ACHN (cell line): ENCODE measurements at places on chromosomes 11 and 22.

- DNase-seq, result no peak
These were observed 608.6 kb upstream of the KIRREL3 start for GRCh38 chr11:127609025-127609773.

- DNase-seq, result no peak
These were observed 433.5 kb upstream of the FAT3 start for GRCh38 chr11:91791171-91791468.

DNA sequence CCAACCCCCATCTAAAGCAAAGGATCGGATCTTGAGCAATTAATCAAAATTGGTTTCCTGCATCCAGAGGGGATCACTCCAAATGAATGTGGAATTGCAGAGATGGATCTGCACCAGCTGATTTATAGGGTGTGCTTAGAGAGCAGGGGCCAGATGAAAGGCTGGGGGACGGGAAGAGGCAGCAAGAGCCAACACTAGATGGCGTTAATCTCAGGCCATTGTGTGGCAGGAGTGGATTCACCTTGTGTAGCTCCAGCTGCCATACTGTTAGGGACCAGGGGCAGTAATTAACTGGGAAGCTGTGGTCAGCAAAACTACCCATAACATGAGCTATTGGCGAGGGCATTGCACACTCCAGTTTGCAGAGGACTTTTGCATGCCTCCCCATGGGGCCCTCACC lies 35.6 kb downstream of the SERPINH1 start:
- DNase-seq, result peak; percentile 25

DNA sequence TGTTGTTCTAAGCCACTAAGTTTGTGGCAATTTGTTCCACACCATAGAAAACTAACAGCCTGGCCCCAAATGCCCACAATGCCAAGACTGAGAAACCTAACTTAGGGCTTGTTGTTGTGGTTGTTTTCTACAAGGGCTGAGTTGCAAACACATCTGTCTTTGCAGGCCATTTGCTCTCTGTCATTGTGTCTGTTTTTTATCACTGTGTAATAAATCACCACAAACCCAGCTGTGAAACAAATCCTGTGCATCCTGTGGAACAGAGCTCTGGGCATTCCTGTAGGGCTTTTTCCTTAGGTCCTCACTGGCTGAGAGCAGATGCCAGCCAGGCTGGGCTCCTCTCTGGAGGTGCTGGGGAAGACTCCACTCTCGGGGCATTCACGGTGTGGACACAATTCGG lies 15.7 kb upstream of the SYT8 start:
- no peak for DNase-seq

- no peak for DNase-seq
These were observed 11.8 kb upstream of the MIF start for GRCh38 chr22:23882370-23882769.

DNA sequence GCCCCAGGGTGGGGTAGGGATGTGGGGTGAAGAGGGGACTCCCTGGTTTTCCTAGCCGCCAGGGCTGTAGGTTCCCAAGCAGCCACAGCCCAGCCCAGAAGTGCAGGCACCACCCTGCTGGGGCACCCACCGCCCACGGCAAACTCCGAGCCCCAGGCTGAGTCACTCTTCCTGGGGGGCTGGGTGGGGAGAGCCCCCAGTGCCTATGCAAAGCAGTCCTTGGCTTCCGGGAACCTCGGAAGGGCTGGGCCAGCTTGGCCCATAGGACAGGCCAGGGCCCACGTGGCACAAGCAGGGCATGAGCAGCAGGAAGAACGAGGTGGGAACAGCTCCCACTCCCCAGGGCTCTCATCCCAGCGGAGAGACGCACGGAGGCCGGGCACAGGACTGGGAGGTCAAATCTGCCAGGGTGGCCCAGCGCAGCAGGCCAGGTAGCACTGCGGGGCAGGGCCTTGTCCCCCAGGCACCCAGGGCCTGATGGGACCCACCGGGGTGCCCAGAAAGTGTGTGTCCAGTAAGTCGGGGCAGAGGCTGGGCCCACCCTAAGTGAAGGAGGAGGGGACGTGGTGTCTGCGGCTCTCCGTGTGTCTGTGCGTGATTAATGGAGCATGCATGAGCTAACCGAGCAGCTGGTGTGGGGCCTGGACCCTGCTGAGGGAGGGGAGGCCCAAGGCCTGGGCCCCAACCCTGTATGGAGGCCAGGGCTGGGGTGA lies 4.6 kb upstream of the IL17REL start:
- no peak for DNase-seq

GRCh38 chr22:26097840-26098239 lies 71.4 kb upstream of the SEZ6L start:
- no peak for DNase-seq

- DNase-seq, result no peak
These were observed 775.6 kb upstream of the CCDC90B start for GRCh38 chr11:84061726-84062125.

DNA sequence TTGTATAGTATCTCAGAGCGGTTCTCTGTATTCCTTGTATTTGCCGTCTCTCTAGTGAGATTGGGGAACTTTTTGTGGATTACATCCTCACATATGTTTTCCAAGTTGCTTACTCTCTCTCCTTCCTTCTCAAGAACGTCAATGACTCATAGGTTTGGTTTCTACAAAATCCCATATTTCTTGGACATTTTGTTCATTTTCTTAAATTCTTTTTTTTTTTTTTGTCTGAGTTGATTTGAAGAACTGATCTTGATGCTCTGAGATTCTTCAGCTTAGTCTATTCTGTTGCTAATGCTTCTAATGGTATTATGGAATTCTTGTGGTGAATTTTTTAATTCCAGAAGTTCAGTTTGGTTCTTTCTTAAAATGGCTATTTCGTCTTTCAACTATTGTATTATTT lies 28.4 kb upstream of the SLN start:
- no peak for DNase-seq

DNA sequence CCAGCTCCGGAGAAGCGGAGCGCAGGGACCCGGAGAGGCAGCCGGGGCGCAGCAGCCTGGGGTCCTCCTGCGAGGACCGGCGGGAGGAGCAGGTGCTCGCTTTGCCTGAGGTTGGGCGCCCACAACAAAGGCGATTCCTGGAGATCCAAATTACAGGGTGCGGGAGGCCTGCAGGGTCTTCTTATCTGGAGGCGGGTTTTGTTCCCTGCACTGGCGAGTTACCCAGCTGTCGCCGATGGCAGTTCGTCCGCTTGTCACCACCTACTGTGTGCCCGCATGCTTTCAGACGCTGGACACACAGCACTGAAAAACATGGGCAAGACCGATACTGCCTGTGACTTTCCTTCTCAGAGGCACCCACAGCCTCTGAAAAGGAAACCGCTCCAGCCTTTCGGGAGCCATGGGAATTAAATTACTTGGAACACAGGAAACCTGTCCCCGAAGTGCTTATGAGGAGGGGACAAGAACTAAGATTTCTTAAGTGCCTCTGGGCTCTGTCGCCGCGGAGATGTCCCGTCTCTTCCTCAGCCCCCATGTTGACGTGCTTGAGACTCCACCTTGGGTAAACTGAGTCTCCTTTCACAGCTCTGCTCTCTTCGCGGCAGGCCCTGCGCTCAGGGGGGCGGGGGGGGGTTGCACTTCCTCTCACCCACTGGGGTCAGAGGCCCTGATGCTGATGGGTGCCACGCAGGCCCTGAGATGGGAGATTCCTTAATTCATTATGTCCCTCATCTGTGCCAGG lies 1.3 kb upstream of the ZFTA start:
- no peak for DNase-seq

GRCh38 chr22:27534720-27535125 lies 266.8 kb downstream of the MN1 start:
- no peak for DNase-seq

DNA sequence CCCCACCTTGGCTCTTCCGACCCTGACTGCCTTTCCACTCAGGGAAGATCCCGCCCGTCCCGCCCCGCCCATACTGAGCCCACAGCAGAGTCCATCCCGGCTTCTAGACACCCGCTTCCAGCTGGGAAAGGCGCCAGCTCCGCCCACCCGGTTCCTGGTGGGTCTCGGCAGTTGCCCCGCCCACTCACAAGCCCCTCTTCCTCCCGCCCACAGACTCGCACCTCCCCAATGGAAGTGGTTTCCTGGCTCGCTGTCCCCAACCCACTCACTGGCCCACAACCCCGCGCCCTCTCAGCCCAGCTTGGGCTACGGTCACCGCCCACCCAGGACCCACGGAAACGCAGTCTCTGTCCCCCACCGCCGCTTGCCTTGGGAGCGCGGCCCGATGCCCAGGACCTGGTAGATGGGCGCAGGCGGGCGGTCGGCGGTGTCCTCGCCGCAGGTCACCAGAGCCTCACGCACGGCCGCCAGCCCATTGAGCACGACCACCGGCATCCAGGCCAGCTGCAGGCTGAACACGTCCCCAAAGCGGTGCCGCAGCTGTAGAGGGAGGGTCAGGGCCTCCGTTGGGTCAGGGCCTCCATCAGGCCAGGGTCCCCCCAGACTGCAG lies 22.2 kb upstream of the CYP2D6 start:
- no peak for DNase-seq

GRCh38 chr11:2868506-2869133 lies 17.0 kb downstream of the CDKN1C start:
- no peak for DNase-seq

DNA sequence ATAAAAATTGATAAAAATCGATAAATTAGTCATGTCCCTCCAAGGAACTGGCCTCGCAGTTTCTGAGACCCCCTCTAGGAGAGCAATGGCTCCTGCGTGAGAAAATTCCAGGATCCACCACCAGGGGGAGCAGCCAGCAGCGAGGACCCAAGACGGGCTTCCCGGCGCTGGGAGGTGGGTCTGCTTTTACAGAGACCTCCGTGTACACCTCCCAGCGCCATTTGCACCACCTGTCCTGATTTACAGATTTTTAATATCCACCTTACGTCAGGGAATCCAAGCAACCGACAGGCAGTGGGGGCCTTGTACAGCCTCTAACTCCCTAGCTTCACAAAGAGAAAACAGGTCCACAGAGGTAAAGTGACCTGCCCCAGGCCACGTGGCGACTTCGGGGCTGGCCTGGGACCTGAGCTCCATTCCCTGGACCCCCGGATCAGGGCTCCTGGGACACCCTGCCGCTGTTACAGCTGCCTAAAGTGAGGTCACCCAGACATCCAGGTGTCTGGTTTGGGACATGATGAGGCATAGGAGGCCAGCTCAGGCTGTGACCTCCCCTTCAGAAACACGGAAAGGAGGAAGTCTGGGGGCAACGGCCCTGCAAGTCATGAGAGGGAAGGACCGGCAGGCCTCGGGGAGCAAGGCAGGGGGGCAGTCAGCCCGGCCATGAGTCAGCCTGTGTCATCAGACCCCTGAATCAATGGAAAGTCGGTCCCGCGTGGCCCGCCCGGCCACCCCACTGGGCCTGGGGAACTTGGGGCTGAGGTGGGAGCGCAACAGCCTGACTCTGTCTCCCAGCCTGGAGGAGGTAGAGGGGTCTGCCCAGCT lies 3.5 kb downstream of the OSM start:
- peak; percentile 72 for DNase-seq

DNA sequence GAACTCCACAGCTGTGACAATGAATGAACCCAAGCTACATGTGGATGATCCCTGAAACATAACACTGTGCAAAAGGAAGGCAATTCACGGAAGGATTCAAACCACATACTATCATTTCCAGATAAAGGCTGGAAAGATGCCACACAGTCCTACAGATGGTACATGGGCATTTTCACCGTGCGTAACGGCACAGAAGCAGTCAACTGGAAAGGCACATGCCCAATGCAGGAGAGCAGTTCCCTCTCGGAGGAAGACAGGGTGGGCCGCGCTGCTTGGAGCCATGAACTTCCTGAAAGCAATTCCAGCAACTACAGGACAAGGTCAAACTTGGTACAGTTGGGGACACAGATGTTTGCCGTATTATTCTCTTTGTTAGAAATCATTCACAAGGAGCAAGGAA lies 103.7 kb downstream of the SHANK2 start:
- DNase-seq, result no peak

- no peak for DNase-seq
These were observed 23.6 kb upstream of the PAMR1 start for GRCh38 chr11:35548925-35549561.

DNA sequence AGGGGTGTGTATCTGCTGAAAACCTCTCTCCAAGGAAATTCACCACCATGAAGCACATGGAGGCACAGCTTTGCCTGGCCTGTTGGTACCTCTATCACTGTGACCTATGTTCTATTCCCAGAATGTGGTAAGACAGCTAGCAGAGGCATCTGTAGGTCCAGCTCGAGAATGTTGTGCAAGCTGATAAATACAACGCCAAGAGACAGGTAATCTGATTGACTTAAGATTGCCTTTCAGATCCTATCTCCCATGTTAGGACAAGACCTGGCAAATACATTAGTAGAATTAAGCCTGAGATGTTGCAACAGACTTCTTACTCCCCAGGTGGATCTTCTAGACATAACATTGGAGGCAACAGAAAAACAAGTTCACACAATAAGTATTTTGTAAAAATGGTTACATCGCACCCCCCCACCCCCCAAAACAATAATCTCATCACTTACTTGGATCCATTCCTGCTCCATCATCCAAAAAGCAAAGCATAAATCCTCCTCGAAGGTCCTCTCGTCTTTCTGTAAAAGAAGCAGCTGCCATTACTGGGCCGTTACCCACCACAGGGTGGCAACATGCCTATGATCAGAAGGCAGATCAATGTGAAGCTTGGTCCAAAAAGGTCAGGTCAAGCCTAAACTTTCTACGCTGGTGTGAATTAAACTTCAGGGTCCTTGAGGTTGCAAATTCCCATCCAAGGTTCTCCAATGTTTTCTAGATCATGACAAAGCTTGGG lies 18.5 kb downstream of the MORC2 start:
- no peak for DNase-seq

DNA sequence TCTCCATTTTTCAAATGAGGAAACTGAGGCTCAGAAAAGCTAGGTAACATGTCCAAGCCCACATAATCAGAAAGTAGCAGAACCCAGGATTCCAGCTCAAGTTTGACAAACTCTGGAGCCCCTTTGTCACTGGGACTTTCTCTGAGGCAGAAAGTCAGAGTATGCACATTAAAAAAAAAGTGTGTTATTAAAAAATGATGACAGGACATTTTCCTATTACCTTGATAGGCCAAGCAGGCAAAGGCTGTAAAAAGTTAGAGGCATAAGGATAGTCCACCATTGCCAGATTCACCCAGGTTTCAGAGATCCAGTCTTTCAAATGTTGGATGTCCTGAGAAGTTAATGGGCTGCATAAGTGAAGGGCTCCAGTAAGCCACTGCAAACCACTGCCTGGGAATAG lies 51.4 kb downstream of the PRCP start:
- no peak for DNase-seq

- no peak for DNase-seq
These were observed 77.3 kb downstream of the COMMD9 start for GRCh38 chr11:36211761-36212430.

DNA sequence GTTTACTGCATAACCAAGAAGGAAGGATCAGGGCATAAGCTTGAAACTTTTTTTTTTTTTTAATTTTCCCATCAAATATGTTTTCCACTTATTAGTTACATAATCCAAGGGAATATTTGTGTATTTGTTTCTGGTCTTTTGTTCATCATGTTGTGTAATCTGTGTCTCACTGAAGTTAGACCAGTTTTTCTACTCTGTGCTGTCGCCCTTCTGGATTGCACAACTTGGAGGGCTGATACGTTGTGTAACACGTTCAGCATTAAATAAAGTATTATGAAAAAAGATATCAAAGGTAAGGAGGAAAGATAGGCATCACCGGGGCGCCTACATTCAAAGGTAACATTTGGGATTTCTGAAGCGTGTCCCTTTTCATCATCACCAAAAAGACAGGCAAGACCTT lies 3.3 kb upstream of the E2F8 start:
- DNase-seq, result no peak

GRCh38 chr22:27335102-27335660 lies 466.4 kb downstream of the MN1 start:
- no peak for DNase-seq
